ENCODE measurements at places on chromosomes 16 and 17.

- no peak for DNase-seq
Measured at GRCh38 chr17:14458724-14459123, 157.8 kb downstream of the HS3ST3B1 start.

- DNase-seq = no peak
Measured at GRCh38 chr16:73993878-73994277, 302.7 kb upstream of the PSMD7 start.

GRCh38 chr16:70454222-70455034 lies at the start of gene FCSK:
Gene FCSK (plus strand): TSS chr16:70454595. CDS start chr16:70463191, 8,596 bp downstream.
- no peak for DNase-seq

- no peak for DNase-seq
Measured at GRCh38 chr17:34099859-34100515, 155.1 kb upstream of the CCL2 start.

DNA sequence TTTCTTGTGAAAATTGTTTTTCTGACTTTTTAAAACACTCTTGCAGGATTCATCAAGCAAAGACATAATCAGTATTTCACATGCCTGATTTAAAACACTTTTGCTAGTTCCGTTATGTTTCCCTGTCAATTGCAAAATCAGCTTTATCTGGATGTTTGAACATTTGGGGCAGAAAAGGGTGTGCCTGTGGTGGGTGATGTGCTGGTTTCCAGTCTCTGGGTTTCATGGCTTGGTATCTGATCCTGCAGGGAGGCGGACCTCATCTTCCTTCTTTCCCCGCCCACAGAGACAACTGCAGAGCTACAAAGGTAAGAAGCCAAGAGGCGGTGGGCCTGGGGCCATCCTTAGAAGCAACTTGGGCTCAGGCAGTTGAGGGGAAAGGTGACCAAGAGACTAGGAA lies 41.8 kb downstream of the NLRC5 start:
- no peak for DNase-seq

DNA sequence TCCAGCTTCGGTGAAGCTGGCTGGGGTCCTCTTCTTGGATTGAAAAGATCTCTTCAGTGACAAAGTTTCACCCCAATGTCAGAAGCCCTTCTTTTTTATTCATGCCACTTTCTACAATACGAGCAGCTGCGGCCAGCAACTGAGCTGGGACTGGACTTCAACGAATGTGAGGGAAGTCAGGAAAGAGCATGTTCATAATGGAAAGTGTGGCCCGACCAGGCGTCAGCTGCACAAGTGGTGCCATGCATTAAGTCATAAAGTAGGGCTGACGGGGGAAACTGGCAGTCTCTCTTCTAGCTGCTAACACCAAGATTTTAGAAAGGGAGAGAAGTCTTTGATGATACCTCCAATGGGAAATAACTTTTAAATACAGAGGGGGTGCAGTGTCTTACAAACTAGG lies 192.6 kb downstream of the PARN start:
- no peak for DNase-seq

DNA sequence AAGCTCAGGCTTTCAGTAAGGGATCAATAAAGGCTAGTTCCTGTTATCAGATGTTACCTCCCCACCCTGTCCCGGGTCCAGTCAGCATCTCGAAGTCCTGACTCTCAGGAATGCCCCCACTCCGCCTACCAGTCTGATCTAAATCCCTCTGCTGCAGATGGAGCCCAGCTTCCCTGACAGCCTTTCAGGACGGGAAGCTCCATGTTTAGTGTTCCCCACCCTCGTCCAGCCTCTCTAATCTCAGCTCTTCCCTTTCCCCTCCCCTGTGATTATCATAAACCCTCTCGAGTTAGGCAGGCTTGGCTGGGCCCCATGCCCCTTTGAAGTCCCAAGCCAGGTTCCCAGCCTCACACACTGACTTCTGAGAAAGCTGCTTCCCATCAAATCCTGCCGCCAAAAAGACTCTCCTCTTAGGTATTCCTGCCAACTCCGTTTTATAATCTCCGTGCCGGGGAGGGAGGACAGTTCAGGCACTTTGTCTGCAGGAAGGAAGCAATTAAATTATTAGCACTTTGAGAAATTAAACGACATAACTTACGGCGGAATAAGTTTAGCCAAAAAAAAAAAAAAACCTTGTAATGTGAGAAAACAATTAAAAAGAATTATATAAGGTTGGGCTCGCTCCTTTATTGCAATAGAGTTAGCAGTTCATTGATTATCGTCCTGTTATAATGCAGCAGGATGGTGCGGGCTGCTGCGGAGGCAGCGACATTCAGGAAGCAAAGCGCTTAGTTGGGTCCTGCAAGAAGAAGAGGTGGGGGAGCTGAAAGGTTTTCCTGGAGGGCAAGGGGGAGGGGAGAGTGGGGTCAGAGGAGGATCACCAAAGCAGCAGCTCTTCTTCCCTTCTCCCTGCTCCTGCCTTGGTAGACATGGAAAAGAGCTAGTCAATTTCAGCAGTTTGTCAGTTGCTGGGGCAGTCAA lies 16.8 kb upstream of the ETV4 start:
- DNase-seq = no peak

DNA sequence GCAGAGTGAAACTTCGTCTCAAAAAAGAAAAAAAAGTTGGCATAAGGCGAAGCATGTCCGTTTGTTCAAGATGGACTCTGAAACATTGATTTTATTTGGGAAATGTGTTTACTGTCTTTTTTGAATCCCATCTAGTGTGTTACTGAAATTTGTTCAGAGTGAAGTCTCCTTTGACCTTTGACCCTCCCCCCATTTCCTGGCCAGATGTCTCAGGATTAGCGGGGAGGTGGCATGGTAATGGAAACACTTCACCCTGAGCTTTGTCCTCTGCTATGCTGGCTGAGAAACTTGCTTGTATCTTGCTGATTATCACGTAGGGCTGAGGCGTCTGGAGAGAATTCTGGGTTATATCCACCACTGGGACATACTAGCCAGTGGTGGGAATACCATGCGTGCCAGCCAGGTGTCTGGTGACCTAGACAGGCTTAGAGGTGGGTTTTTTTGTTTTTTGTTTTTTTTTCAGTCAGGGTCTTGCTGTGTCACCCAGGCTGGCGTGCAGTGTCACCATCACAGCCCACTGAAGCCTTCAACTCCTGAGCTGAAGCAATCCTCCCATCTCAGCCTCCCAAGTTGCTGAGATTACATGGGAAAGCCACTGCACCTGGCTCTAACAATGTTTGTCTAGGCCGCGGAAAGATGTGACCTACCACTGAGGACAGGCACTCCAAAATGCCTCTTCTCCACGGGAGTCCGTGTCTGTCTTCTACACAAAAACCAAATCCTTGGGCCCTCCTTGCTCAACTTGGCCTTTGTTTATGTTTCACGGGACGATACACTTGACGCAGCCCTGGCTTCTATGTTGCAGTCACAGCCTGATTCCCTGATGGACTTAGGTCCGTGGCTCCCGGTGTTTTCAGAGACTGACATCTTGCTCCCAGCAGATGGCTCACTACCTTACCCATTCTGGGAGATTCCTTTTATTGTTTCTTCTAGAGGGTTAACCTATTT lies 6.6 kb upstream of the GALK1 start:
- DNase-seq = no peak

DNA sequence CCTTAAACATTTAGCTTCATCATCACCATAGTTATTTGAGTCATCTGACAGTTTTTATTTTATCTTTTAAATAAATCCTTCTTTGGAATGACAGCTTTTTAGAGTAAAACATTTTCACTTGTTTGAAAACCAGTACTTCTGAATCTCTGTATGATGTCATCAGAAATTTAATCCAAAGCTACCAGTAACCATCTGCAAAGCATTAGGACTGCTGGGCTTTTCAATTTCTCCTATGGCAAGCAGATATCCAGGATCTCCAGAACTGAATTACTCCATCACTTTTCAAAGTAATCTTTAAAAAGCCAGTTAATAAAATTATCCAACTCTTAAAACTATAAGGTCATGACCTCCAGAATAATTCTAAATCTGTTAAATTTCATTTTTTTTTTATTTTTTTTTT lies 51.5 kb downstream of the CHCT1 start:
- no peak for DNase-seq

DNA sequence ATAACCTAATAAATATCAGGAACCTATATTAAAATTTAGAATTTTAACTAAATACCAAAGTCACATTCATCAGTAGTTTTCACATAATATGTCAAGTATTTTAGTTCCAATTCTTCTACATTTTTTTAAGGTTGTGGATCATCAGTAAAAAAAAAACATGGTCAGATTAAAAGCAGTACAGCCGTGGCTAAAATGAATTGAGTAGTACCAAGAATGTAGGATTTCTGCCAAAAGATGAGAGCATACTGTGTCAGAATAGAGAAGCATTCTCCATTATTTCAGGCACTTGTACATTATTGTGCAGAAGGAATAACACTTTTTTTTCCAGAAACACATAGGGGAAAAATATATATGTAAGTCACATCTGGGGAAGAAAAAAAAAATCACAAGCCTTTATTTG lies 1176.1 kb downstream of the CDH11 start:
- DNase-seq = no peak

DNA sequence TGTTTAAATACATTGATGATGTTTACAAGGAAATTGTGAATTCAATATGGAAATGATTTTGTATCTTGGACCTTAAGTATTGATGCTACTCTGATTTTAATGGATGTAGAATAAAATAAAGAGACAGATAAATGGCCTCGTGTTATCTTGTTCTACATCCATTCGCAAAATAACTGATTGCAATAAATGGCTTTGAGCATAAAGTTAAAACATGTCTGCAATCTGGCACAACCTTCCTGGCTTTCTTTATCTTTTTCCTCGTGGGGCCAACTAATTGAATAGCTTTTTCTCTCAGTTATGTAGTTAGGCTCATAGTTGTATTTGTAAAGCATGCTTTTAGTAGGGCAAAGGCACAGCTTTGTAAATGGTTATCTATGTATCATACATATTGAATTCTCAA lies 691.4 kb downstream of the CDH8 start:
- no peak for DNase-seq

GRCh38 chr17:62705156-62705777 lies 77.8 kb downstream of the MRC2 start:
- no peak for DNase-seq

GRCh38 chr17:17958982-17959381 lies 13.2 kb downstream of the TOM1L2 start:
- no peak for DNase-seq

DNA sequence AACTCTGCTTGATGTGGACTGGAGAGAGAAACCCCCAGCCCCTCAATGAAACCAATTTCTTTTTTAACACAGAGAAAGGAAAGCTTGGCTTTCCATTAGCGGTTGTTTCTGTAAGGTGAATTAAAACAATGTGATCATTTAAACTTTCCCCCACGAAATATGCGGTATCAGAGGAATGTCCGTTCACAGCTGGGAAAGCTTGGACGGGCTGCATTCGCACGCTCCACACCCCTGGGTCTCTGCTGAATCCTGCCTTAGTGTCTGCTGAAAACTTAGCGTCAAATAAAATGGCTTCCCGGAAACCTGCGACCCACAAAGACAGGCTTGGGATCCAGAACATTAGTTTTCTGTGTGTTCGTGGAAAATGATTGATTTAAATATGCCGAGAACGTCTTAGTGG lies 71.7 kb downstream of the C16orf95 start:
- DNase-seq = no peak

- DNase-seq = no peak
Measured at GRCh38 chr17:73495641-73496040, 148.6 kb downstream of the SDK2 start.

GRCh38 chr17:42779304-42779935 lies 990 bp upstream of the WNK4 start:
- no peak for DNase-seq

DNA sequence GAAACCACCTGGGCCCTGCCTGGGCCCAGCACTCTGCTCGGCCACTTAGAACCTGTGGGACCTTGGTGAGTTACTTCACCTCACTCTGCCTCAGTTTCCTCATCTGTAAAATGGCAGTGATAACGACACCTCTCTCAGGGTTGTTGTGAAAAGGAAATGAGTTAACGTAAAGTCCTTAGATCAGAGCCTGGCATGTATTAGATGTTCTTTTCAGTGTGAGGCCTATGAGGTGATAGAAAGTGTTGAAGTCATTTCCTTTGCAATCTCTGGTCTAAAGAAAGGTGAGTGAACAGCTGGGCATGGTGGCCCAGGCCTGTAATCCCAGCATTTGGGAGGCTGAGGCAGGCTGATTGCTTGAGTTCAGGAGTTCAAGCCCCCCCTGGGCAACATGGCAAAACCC lies 51.7 kb upstream of the LGALS9 start:
- no peak for DNase-seq

DNA sequence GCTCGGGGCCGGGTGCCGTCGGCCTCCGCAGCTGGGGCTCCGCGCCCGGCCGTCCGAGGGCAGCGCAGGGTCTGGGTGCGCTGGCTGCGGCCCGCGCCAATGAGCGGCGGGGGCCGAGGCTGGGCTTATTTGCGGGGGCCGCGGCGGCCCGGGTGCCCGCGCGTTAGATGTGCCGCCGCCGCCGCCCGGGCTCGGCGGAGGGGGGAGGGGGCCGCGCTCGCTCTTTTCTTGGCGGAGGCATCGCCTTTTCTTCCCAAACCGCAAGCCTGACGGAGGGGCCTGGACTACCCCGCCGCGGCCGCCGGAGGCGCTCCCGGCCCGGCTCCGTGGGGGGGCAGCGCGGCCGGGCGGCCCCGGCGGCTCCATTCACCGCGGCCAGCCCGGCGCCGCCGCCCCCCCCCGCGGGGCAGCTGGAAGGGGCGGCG lies at the start of gene NOTUM:
NOTUM (minus strand) TSS at position 101 of the 425 bp plus-strand sequence. CDS start 278 bp downstream, outside the sequence.
- no peak for DNase-seq

DNA sequence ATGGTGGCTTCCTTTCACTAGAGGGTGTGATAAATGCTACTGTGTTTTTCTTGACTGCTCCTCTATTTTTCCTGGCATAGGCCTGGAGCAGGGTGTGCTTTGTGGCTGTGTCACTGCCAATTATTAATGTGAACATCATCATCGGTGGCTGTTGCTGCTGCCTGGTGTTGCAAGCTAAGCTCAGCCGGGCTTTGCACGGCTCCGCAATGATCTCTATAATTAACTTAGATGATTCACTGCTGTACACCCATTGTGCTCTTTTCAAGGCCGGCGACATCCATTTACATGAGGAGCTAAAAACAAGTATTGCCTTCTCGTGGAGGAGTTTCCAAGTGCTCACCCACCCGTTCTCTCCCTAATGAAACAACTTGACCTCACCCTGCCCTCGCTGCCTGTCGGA lies 160.1 kb upstream of the IRX3 start:
- no peak for DNase-seq

DNA sequence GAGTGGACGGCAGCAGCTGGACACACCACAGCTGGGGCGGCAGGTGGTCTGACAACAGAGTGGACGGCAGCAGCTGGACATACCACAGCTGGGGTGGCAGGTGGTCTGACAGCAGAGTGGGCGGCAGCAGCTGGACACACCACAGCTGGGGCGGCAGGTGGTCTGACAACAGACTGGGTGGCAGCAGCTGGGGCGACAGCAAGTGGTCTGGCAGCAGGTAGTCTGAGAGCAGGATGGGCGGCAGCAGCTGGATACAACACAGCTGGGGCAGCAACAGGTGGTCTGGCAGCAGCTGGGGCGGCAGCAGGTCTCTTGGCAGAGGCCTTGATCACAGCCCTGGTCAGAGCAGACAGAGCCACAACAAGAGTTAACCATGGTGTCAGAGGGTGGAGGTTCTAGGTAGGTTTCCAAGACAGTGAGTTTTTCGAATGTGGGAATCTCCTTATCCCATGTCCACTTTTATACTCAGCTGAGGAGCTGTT lies at the start of gene KRTAP4-1:
KRTAP4-1 (minus strand) TSS at position 432 of the 482 bp plus-strand sequence; CDS start at position 375, 57 bp downstream.
- no peak for DNase-seq

All from GM12864 (cell line).